Mesenchymal stem cell (in vitro differentiated cells and primary cell): ENCODE measurements at places on chromosomes 5 and 9.

DNA sequence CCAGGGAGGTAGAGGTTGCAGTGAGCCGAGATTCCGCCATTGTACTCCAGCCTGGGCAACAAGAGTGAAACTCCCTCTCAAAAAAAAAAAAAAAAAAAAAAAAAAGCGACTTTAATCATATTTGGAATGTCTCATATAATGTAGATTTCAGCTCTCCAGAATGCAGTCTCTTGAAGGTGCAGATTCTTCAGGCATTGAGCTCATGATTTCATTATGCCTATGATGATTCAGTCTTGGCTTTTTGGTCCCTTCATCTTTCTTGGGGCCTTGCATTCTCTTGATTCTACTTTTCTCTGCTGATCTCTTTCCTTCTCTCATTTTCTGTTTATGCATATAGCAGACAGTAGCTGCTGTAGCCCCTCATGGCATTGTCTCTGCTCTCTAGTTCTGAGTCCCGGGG is 22.9 kb downstream of the KDM4C start:
- no peak for DNase-seq

DNA sequence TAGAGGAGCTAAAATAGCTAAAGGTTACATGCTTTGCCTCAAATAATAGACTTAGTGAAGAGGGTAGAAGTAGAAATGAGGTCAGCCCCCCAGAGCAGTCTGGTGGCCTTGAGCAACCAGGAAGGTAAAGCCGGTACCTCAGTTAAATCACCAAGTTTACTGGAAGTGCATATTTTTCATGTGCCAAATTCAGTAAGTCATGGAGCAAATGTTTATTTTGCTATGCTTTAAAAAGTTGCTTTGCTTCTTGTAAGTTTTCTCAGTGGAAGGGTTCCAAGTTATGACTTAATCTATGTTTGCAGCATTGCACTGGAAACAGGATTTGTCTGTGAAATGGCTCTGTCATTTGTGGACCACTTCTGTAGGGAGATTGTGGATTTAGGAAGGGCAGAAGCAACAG is 256.7 kb downstream of the ARRDC3 start:
- peak; percentile 56 for DNase-seq

GRCh38 chr5:68292316-68292715 is 76.8 kb downstream of the PIK3R1 start:
- DNase-seq: no peak

DNA sequence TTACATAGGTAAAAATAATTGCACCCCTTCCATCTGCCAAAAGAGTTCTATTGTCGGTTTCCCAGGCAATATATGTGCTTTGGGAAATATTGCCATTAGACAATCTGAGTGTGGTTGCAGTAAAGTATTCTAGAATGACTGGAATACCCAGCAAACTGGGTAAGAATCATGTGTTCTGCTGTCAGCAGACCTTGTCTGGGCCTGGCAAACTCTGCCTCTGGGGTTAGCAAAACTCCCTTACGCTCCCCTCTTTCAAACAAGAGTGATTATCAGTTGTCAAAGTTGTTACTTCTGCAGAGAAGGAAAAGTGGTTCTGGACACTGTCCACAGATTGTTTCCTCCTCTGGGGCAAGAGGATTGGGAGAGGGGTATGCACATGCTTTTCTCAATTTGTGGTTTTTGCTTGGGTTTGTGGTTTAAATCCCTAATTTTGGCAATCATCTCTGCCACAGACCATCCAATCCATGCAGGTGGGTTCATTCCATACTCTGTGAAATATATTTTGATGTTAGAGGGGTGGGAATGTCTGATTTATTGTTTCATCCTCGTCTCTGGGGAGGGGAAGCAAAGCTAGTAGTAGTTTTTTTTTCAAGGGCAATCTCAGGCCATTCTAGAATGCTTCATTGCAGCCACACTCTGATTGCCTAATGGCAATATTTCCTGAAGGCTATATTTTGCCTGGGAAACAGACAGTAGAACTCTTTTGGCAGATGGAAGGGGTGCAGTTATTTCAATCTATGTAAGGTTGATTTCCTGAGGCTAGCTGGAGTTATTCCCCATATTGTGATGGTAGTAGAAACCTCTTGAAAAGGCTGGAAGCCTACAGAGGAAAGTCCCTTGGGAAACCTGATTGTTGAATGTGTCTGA is 24.0 kb upstream of the TNFSF15 start:
- DNase-seq: no peak

GRCh38 chr5:8234179-8234770 is 365.3 kb downstream of the MTRR start:
- DNase-seq: no peak

- peak; percentile 6 for DNase-seq
Observed at GRCh38 chr9:29150606-29151005, 1577.3 kb upstream of the C9orf72 start.
